Spleen (tissue), 13 donors: ENCODE measurements at places on chromosomes 16 and 17. TPM values are rescaled to one million over a fixed set of nuclear protein-coding genes. Genes with fewer than 3 reads are reported as not detected.

Gene KRTAP2-2
- total RNA-seq, result not detected

Gene C17orf100
- 2.4 TPM for total RNA-seq

Gene IGF2BP1
- not detected for total RNA-seq

Gene HOXB7
- total RNA-seq, result 2.5 TPM

Gene TEKT3
- total RNA-seq, result 1.1 TPM

Gene NTN1
- 0.28 TPM for total RNA-seq

Gene WFDC1
- 6.6 TPM for total RNA-seq

Gene UTS2R
- 0.26 TPM for total RNA-seq

Gene SMTNL2
- total RNA-seq, result 0.42 TPM

Gene CCDC43
- total RNA-seq, result 18.0 TPM

Gene CCL1
- total RNA-seq, result not detected

Gene TMEM204
- total RNA-seq, result 26.9 TPM

Gene CHST5
- 0.20 TPM for total RNA-seq

Gene PRAC2
- total RNA-seq, result not detected

Gene CDRT4
- 16.8 TPM for total RNA-seq

Gene SGCA
- total RNA-seq, result 1.5 TPM

Gene IKZF3
- 95.6 TPM for total RNA-seq

Gene MYH1
- not detected for total RNA-seq

Gene CACNG3
- not detected for total RNA-seq

Gene MFAP4
- total RNA-seq, result 41.0 TPM

Gene KIFC3
- total RNA-seq, result 47.5 TPM

Gene TP53TG3
- not detected for total RNA-seq

Gene CAPNS2
- total RNA-seq, result 3.4 TPM

Gene CYBC1
- 287 TPM for total RNA-seq

Gene C17orf113
- 0.85 TPM for total RNA-seq

Gene AGRP
- not detected for total RNA-seq

Gene TBC1D26
- total RNA-seq, result not detected

Gene RDM1
- not detected for total RNA-seq

Gene KRT12
- not detected for total RNA-seq

Gene ZNF778
- 15.5 TPM for total RNA-seq

Gene LGALS9B
- total RNA-seq, result 1.7 TPM

Gene SLC9A5
- 8.1 TPM for total RNA-seq

Gene ITGB4
- 81.3 TPM for total RNA-seq

Gene SPATA22
- not detected for total RNA-seq

Gene CDH8
- total RNA-seq, result not detected

Gene CD300A
- total RNA-seq, result 111 TPM

Gene PDILT
- total RNA-seq, result not detected

Gene KRT27
- not detected for total RNA-seq

Gene COL1A1
- total RNA-seq, result 7.4 TPM
